ENCODE measurements at places on chromosomes 2 and 18.

- DNase-seq: no peak
These were observed 3.5 kb upstream of the HAAO start for GRCh38 chr2:42795841-42796301.

- DNase-seq: peak; percentile 43
These were observed 8.2 kb downstream of the FTCDNL1 start for GRCh38 chr2:199842631-199843395.

GRCh38 chr2:11679486-11680181 lies 9.6 kb upstream of the NTSR2 start:
- DNase-seq: no peak

- no peak for DNase-seq
These were observed 10.2 kb upstream of the CHN1 start for GRCh38 chr2:175015340-175015739.

DNA sequence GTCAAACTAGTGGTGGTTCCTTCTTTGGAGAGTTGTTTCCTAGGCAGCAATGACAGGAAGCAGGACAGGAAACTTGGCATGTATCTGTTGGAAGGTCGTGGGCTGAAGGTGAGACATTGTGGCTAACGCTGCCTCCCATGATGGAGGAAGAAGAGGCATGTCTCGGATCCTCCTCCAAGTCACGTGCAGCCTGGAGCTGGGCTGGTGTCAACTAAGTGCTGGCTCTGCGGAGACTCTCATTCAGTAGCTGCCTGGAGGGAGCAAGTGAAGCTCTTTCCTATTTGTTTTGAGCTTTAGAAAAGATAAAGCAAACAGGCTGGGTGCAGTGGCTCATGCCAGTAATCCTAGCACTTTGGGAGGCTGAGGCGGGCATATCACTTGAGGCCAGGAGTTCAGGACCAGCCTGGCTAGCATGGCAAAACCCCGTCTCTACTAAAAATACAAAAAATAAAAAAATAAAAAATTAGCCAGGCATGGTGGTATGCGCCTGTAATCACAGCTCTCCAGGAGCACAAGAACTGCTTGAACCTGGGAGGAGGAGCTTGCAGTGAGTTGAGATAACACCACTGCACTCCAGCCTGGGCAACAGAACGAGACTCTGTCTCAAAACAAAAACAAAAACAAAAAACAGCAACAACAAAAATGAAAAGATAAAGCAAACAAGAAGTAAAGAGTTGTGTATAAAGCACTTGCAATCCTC lies 28.2 kb upstream of the INO80C start:
- peak; percentile 21 for DNase-seq

DNA sequence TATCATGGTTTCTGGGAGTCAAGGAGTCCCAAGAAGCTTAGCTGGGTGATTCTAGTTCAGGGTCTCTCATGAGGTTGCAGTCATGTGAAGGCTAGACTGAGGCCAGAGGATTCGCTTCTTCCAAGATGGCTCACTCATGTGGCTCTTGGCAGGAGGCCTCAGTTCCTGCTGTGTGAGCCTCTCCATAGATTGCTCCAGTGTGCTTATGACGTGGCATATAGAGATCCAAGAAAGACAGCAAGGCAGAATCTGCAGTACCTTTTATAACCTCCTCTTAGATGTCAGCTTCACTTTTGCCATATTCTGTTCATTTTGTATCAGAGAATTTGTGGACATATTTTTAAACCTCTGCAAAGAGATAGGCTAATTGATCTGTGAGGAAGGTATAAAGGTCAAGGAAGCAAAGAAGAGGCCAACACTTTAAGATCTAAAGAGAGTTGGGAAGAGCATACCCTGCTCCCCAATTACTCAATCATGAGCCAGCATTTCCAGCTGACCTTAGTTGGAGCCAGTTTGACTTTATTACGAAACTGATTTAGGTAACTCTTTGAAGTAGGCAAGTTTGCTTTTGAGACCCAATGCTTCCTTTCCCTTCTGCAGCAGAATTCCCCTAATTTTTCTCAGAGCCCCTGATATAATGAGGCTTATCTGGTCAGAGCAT lies 134.7 kb downstream of the EML6 start:
- no peak for DNase-seq

- no peak for DNase-seq
These were observed 468.1 kb upstream of the CHST9 start for GRCh38 chr18:27653247-27653646.

Data from GM23338 (cell line).